ENCODE measurements at places on chromosomes 7 and 10.
A peak's percentile ranks its signal among the peaks of the same experiment; 100 is the strongest.

DNA sequence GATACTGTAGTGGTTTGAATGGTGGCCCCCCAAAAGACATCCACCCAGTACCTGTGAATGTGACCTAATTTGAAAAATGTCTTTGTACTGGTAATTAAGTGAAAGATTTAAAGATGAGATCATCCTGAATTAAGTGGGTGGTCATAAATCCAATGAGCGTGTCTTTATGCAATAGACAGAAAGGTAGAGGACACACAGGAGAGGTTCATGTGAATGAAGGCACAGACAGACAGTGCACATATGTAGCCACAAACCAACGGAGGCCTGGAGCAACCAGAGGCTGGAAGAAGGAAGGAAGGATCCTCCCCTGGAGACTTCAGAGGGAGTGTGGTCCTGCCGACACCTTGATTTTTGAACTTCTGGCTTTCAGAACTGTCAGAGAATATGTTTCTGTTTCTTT, 160.3 kb downstream of the CNTNAP2 start:
- DNase-seq: no peak

GRCh38 chr7:100894860-100895700, 608 bp downstream of the ACHE start:
- DNase-seq: peak; percentile 92

DNA sequence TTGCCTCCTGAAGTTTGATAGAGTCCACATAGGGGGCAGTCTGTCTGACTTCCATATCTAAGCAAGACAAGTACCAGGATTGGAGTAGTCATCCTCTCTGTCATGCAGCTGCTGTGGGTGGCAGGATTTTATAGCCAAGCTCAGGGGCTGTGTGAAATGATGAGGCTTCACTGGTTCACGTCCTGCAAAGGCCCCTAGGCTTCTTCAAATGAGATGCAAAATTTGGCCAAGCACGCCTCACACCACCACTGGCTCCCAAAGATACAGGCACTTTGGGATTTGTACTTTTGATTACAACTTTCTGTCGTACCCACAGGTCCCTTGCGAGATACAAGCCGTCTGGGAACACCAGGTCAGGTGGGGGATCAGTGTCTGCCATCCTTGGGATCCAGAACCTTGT, 67.1 kb downstream of the WDFY4 start:
- peak; percentile 10 for DNase-seq

DNA sequence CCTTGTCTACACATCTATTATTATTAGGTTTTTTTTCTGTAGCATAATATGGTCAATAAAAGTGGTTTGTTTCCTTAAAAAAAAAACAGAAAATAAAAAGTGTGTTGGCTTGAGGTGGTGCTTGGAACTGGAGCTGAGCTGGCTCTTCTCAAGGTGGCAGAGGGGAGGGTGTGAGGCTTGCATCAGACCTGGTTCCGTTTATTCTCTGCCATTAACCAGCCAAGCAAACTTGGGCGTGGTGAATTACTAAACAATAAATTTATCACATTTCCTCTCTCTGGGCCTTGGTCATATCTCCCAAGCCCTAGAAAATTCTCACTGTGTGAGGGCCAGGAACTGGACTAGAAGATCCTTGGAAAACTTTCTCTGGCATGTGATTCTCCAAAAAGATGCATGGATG, 427.5 kb upstream of the MKI67 start:
- no peak for DNase-seq

GRCh38 chr10:91344117-91344856, 65.9 kb upstream of the HECTD2 start:
- no peak for DNase-seq

DNA sequence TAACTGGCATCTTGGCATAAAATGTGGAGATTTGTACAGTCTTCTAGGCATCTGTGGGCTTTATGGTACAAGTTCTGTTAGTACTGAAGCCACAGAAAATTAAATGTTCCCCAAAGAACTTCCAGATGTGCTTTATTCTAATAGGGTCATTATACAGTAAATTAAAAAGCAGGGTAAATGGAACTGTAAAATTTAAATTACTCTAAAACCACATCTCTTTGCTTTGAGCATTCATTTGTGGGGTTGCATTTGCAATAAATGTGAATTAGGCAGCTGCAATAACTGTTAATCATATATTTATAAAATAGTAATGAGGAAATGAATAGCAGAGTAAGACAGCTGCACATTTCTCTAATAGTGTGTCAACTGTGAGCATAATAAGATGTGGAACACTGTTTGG, 151.5 kb downstream of the BUB3 start:
- no peak for DNase-seq

DNA sequence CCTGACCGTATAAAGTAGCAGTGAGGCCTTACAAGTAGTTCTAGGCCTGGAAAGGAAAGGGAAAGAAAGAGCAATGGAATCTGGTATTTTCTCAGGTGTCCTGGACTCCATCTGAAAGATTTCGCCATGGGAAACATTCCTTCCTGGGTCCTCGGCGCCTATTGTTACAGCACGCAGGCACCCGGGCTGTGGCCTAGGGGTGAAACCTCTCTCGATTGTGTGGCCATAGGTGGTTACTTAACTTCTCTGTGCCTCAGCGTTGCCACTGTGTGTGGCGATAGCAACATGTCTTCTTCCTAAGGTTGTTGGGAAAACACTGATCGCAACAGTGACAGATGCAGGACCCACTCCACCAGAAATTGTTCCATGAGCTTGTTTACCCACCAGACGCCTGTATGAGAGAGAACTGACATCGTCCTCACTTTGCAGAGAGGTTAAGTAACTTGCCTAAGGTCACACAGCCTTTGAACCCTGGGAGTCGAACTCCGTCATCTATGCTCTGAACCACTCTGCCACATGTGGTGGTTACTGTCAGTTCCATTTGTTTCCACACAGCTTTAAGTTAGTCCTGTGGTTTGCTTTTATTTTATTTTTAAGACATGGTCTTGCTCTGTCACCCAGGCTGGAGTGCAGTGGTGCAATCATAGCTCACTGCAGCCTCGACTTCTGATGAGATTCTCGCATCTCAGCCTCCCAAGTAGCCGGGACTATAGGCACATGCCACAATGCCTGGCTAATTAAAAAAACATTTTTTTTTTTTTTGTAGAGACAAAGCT, 73.4 kb downstream of the LHPP start:
- no peak for DNase-seq

DNA sequence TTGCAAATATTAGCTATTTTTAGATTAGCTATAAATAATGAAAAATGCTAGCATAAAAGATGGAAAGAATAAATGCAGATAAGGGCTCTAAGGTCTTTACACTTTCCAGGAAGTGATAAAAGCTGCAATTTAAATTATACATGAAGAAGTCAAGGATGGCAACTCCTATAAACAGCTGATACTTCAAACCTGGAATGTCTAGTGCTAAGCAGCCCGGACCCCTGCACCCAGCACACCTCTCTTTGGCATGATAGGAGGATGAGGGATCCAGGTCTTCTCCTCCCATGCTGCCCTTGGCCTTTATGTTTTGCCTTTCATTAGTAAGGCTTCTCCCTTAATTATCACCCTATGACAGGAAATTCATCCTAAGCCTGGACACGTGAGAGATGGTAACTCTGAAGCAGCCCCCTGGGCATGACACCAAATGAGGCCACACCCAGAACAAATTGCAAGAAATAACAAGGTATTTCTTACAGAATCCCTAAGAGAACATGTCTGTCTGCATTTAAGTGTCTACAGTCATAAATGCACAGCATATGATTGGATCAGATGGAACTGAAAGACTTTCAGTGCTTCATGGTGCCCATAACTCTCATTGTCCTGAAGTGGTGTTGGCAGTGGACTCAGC, 158.3 kb upstream of the PRSS1 start:
- DNase-seq: no peak

DNA sequence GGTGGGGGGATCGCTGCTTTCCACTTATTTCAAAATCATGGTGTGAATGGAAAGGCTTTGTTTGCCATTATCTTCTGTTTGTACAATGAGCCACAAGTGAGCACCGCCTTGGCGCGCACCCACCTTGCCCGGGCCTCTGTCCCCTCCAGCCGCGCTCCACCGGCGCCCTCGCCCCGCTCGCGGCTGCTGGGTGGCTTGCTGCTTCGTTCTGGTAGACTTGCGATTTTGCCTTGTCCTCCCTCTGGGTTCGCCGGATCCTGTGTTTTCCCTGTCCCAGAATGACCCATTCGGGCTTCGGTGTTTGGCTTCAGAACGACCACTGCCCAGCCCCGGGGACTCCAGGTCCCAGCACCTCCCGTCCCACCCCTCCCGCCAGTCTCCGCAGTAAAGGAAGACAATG, 273.0 kb upstream of the BMPER start:
- no peak for DNase-seq

DNA sequence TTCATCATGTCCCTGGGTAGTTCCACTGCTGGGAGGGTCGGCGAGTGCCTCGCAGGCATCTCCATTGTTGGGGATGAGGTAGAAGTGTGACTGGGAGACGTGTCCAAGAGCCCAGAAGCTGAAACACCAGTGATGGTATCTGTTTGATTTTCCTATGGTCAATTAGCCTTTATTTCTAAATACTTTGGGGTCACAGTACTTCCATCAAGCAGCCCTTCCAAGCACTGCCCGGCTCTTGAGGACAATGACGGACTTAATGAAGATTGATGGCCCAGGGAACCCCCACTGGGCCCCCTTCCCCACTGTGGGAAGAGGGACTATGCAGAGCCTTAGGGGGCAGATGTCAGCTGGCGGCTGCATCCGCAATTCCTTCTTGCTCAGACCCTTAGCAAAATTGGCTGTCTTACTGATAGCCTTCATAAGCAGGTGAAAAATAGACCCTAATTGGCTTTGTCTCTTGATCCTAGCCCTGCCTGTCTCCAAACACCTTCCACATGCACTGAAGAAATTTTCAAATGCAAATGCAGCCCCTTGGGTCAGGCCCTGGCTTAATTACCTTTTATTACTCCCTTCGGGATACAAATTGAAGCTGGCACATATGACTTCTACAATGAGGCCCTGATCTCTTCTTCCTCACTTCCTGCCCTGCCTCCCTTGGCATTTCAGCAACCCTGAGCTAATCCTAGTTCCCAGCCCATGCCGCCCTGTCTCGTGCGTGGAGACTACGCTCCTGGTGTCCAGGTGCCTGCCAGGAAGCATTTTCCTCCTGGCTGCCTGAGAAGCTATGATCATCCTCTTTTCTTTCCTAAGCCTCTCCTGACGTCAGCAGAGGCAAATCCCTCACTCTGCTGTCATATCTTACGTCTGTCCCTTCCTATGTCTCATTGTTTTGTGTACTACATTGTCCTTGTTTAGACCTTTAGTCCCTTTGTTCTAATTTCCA, 124.5 kb upstream of the GDF10 start:
- peak; percentile 50 for DNase-seq

GRCh38 chr10:2744547-2745200, 322.7 kb upstream of the PFKP start:
- no peak for DNase-seq

DNA sequence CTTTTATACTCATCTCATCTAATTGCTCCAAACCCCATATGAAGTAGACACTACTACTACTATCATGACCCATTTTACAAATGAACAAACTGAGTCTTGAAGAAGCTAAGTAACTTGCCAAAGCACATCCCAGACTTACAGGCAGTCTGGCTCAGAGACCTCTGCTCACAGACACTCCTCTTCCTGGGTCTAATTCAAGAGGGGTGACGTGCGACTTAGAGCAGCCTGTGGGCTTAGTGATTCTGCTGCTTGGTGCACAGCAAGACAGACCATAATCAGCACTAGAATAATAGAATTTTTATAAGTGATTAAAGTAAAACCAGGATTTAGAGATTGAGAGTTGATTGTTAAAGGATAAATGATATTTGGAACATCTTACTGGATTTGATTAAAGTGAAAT, 750.8 kb downstream of the AUTS2 start:
- no peak for DNase-seq

- DNase-seq: peak; percentile 66
Measured at GRCh38 chr7:100435401-100436304, 644 bp downstream of the PPP1R35 start.

DNA sequence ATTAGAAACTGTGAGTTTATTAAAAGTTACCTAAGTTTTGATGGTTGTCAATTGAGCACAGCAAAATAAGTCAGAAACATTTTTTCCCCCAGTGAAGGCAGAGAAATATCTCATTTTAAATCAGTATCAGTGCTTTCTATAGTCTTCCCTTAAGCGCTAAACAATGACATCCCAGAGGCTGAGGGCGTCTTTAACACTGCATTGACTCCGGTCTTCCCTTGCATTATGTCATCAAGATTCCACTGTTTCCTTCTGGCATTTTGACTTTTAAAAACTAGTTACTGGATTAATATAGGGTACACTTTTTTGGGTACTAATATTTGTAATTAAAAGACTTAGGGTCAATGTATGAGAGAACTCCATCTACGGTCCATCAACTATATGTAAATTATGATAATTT, 3.9 kb downstream of the GLUD1 start:
- DNase-seq: no peak

- no peak for DNase-seq
Measured at GRCh38 chr7:21718391-21718790, 175.6 kb downstream of the DNAH11 start.

- DNase-seq: no peak
Measured at GRCh38 chr10:75924309-75924902, 493.0 kb downstream of the LRMDA start.

GRCh38 chr10:34188221-34188620, 626.9 kb downstream of the PARD3 start:
- no peak for DNase-seq

GRCh38 chr7:34135924-34136323, 230.6 kb downstream of the BMPER start:
- no peak for DNase-seq

DNA sequence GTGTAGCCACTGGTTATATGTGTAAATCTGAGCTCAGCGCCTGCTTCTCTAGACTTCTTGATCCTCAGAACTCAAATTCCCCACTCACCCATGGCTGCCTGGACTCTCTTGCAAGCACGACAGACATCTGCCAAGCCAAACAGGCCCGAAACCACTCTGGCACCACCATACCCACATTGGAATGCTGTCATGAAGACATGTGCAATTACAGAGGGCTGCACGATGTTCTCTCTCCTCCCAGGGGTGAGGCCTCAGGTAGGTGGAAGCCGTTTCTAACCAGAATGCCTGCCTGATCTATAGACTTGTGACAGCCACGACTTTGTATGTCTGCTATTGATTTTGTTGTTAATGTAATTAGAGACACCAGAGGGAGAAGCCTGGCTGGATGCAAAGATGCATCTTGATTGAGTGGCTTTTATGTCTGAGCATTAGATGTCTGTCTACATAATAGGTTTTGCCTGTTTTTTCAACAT, 4.0 kb downstream of the BAMBI start:
- DNase-seq: no peak

- no peak for DNase-seq
Measured at GRCh38 chr7:90681336-90682022, 85.4 kb downstream of the CDK14 start.

GRCh38 chr10:14524691-14525324, 194.1 kb upstream of the FRMD4A start:
- no peak for DNase-seq

- DNase-seq: no peak
Measured at GRCh38 chr7:88259656-88260380, 40.0 kb upstream of the SRI start.

DNA sequence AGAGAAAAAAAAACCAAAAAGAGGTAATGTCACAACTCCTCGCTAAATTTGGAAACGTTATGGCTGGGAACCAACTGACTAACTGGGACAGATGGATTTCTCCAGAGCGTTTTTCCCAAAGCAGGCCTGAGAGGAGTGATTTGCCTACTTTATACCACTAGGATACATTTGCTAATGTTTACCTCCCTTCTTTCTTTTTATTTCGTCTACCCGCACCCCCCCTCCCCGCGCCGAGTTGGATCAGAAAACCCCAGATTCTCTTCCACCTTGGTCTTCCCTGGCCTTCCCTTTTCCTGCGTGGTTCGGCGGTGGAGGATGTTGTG, 7.2 kb downstream of the CPA2 start:
- no peak for DNase-seq

GRCh38 chr7:120404042-120404441, 131.1 kb downstream of the KCND2 start:
- no peak for DNase-seq
